ENCODE measurements at places on chromosomes 3 and 15.

DNA sequence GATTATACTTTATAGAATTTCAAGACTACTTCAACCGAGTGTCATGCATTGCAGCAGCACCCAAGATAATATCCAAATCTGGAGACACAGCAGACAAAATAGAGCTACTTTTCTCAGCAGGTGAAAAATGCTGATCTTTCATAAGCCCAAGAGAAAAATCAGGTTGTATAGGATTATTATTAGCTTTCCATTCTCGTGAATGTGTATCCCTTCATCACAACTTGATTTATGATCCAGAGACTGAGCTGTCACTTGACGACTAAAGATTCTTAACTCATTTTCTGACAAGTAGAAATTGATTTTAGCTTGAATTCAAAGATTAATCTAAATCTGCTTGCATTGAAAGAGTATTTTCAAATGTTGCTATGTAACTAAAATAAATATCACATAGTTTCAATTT lies 32.4 kb downstream of the EPHA3 start:
- DNase-seq = no peak

DNA sequence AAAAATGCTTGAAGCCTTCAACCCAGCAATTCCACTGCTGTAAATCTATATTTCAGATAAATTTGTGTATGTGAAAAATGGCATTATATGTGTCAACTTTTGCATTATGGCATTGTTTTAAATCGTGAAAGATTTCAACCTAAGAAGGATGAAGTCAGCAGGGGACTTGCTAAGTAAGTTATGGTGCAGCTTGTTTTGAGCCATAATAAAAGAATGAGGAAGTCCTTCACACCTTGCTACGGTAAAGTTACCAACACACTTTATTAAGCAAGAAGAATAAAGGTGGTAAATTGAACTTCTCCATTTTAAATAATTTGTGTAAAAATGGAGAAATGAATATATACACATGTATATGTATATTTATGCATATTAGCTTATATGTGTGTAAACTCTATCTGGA lies 371.4 kb downstream of the ROBO2 start:
- no peak for DNase-seq

DNA sequence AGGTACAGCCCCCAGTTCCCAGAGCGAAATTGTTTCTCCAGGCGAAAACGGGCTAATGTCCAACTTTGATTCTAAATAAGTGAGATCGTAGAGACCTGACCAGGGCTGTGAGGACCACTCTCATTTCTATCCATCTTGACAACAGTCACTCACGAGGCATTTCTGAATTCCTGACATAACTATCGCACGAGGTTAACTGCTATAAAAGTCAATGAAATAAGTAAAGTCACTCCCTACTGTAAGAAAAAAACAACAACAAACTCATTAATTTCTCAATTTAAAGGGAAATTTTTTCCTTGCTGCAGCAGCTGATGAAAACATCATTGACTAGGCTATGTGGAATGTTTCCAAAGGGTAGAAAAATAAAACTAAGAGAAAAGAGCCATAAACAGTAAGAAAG lies 69.1 kb downstream of the GREM1 start:
- DNase-seq = no peak

DNA sequence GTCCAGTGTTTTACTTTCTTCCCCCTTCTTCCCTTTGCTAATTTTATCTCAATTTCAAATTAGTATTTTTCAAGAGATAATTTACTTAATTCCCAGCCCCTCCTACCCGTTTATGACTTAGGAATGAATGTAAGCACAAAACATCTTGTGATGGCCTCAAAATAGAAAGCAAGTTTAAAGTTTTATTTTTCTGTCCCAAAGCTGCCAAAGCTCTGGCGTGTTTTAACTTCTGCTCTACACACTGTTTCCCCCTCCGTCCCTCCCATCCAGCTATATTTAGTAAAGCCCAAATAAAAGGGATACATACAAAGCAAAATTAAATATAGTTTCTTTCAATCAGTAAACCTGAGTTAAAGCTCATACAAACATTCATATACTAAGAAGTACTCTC lies 59.9 kb downstream of the IGF2BP2 start:
- DNase-seq = no peak

DNA sequence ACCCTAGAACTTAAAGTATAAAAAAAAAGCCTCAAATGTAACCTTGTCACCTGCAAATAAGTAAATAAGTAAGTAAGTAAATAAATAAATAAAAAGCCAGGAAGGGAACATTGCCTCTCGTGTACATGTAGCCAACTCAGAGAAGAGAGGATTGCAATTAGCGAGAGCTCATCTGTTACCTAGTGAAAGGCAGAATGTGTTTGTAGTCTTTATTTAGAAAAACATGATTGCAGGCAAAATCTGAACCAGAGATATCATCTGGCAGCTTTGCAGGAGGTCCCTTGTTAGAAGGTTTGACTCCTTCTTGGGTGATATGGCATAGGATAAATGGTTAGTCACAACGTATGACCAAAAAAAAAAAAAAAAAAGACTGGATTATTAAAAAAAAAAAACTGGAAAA lies 71.6 kb upstream of the SYN2 start:
- DNase-seq = no peak

DNA sequence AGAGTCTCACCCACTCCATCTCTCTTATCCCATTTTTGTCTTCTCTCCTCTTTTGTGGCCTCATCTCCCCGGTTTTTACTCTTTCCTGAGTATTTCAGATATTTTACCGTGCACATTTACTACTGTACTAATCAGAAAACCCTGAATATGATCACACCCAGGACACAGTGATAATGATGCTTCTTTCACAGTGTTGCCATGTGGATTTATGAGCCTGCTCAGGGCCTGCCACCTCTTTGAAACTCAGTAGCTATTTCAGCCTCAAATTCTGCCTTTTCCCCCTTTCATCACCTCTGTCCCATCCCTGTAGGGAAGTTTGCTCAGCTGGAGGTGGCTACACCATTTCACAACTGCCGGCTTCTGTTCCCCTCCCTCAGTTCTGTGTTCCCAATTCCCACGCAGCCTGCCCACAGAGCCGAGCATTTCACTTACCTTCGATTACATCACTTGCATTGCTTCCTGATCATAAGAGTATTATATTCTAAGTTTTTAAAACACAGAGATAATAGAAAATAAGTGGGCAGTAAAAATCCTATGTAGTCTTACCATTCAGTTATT lies 33.2 kb downstream of the ARNT2 start:
- DNase-seq = no peak

GRCh38 chr3:125386811-125387210 lies 11.7 kb upstream of the ZNF148 start:
- DNase-seq = no peak

DNA sequence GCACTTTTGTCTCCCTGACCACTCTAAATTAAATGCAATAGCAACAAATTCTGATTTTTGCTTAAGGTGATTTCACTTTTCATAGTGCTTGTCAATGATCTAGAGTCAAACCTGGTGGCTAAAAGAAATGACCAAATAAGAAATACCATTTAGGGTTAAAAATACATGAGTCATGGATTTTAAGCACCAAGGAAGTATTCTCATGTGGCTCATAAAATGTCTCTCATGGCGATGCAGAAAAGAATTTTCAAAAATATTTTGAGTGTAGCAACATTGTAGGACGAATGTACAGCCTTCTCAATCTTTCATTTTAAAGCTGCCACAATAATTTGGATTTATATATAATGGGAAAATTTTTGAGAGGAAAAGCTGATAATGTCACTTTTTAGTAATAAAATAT lies 193.6 kb downstream of the EPHA3 start:
- no peak for DNase-seq

DNA sequence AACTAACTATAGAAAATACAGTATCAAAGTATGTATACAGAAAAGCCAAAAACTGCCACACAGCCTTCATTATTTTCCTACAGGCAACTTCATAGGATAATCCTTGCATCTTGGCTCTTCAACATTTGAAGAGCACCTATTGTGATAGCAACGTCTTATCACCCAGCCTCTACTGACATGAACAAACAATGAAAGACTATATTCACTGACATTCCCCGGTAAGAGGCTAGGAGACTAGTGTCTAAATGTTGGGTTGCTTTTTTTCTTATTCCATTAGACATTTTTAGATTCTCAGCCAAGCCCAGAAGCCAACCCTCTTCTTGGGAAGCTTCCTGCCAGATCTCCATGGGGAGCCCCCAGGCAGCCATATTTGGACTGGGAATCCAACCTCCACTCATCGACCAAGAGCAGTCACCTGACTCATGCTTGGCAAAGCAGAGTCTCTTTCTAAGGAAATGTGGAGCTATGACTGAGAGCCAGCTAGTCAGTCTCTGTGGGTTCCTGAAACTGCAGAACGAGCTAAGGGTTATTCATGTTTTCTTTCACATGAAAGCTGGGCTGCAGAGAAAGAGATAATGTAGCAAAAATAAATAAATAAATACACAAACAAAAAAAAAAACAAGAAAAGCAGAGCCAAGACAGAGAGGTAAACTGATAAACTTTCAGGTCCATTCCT lies 227.5 kb downstream of the MAGI1 start:
- DNase-seq = no peak

DNA sequence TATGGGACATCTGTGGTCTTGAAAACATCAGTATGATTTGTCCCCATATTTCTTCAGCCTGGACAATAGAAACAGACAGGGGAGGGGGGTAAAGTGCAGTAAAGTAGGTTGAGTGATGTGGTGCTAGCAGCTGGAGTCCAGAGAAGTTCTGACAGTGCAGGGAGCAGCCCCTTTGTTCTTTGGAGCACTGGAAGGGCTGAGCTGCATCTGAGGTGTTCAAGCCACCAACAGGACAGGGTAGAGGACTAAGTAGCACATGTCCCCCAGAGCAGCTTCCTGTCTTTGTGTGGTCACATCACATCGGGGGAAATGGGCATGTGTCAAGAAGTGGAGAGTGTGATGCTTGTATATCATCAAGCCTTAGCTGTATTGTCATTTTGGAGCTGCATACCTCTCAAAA lies 12.1 kb downstream of the MRPS22 start:
- DNase-seq = no peak

DNA sequence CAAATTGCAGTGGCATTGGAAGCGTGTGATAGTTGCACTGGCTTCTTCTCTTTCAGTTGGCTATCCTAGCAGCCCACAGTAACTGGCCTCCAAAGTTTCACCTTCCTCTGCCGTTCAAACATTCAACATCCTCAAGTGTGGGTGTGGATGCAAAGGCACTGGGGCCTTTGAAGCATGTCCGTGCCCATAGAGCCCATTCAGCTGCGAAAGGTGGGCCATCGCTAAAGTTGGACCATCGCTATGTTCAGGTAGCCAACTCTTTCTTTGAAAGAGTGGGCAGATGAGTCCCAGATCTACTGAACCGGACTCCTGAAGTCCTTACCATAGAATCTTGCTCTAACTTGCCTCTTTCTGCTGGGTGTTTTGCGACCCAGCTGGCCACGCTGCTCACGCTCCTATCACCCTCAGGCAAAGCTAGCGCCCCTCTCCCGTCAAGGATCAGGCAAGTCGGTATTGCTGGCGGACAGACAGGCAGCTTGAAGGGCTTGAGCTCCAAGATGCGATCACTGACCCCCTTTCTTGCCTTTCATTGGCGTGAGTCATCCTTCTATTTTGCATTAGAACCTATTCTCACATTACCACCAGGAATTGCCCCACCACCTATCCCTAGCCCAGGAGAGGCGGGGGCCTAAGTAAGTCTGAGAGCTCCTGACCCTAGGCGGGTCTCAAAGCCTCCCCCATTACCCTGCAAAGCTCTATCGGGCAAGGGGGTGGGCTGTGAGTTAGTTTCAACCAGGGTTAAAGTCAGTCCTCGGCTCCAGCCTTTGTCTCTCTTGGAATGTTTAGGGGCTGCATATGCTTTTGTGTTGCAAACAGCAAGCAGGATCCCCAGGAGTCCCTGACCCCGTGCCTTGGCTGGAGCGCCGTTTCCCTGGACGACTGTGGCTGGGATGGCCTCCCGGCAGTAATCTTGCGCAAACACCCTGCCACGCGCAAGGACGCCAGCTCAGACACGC lies 28.7 kb downstream of the ZIC4 start:
- no peak for DNase-seq

GRCh38 chr3:69085833-69086722 lies 1.3 kb downstream of the ARL6IP5 start:
- peak; percentile 93 for DNase-seq

GRCh38 chr15:98753726-98754656 lies 105.7 kb downstream of the IGF1R start:
- DNase-seq = no peak

DNA sequence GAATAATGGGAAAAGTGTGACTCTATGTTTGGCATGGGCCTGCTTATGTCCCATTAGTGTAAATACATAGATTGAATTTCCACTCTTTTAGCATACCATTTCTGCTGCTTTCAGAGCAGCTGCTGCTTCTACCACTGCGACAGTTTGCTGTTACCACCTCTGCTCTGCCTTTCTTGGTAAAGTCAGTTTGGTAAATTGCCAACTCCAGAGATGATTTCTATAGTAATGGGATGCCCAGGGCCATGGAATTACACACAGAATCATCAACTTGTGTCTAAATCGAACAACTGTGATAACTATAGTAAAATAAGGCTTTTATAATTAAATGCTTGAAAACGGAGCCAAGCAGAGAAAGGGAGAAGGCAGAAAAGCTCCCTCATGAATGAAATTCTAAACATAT lies 168.4 kb upstream of the VEPH1 start:
- no peak for DNase-seq

GRCh38 chr3:113405180-113405579 lies 36.1 kb downstream of the CFAP44 start:
- no peak for DNase-seq

DNA sequence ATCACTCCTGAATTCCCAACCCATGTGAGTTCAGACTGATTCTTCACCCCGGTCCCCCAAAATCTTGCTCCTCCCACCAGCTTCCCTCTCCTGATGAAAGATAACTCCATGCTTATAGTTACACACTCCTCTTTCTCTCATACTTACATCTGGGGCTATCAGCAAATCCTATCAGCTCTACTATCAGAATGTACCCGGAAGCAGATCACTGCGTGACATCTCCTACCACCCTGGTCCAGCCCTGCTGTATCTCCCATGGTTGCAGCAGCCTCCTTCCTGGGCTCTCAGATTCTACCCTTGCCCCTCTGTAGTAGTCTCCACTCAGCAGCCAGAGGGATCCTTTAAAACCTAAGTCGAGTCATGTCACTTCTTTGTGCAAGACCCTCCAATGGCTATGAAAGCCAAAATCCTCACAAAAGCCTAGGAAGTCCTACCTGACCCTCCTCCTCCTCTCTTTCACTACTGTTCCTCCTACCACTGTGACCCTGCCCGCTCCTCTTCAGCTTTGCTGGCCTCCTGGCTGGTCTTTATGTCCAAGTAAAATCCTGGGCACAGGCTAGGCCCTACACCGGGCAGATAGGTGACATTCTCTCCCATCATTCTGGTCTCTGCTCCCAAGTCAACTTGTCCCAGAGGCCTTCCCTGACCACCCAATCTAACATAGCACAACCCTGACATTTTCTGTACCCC lies 16.2 kb downstream of the XIRP1 start:
- DNase-seq = no peak

GRCh38 chr15:96598514-96598913 lies 268.0 kb downstream of the NR2F2 start:
- DNase-seq = no peak

GRCh38 chr15:72927451-72927850 lies 124.8 kb upstream of the NEO1 start:
- DNase-seq = no peak

- no peak for DNase-seq
Measured at GRCh38 chr3:172624999-172625398, 85.9 kb downstream of the NCEH1 start.
